ENCODE measurements at places on chromosomes 1 and 21.

DNA sequence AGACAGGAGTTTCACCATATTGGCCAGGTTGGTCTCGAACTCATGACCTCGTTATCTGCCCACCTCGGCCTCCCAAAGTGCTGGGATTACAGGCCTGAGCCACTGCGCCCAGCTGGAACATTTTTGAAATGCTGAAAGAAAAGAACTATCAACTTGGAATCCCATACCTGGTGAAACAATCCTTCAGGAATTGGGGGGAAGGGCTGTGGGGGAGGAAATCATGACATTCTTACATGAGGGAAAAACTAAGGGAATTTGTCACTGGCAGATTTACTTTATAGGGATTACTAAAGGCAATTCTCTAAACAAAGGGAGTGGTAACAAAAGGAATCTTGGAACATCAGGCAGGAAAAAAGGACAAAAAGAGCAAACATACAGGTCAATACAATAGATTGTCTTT, 25.8 kb downstream of the NDUFS5 start:
- DNase-seq: no peak

DNA sequence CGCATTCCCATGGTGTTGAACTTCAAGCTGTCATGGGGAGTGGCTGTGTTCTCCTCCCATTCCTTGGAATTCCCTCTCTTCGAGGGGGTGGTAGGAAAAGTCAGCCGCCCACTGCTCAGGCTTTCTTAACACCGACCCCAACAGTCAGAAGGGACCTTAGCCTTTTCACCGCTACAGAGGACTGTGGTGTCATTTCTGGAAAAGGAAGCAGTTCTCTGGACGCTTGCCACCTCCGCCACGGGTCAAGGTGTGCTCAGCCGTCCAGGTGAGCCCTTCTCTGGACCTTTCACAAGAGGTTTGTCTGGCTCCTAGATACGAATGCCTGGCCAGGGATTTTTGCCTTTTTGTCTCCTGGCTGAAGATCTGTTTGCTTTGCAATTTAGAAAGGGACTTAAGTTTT, 31.8 kb downstream of the CLIC6 start:
- DNase-seq: no peak

DNA sequence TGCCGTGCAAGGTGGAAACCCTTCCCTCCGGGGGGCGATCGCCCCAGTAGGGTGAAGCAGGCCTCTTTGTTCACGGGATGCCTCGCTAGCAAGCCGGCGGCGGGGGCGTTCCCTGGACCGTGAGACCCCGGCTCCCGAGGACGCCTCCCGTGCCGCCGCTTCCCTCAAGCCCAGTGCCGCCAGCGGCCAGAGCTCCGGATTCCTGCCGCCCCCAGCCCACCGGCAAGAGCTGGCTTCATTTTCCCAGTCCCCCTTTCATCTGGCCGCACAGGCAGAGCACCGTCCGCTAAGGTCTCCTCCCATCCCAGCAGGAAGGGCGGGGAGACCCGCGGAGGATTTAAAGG, 16.3 kb downstream of the IER5 start:
- DNase-seq: peak; percentile 46

GRCh38 chr1:15017120-15017519, 136.4 kb upstream of the TMEM51 start:
- no peak for DNase-seq

DNA sequence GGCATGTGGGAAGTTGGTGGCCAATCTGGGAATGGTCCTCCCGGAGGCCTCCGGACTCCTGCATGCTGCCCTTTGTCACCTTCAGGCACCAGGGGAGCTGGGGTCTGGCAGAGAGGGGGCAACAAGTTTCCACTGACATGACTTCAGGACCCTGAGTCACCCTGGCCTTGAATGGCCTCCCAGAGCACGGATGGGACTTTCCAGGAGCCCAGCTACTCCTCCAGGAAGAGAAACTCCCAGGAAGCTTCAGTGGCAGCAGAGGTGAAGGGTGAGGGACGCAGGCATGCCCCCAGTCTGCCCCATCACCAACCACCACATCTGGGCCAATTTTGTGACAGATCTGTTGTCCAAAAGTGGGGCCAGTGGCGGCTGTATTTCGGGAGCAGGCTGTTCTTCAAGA, 55.9 kb upstream of the WASF2 start:
- DNase-seq: no peak

- DNase-seq: no peak
Measured at GRCh38 chr1:179941454-179941853, 13.2 kb upstream of the CEP350 start.

DNA sequence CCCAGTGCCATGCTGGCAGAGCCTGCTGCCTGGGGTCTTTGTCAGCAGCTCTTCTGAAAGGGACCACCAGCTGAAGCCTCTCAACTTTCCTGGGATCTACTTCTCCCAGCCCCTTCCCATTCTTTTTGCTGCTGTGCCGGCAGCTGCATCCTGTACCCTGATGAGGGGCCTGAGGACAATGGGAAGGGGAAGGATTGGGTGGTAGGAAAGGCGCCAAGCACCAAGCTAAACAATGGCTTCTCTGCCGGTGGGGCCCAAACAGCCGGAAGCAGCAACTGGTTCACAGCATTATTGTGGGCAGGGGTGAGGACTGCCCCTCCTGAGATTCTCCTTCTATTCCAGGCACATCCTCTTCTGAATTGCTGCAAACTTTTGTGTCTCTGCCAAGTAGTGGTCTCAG, 5.0 kb upstream of the EFCAB14 start:
- DNase-seq: no peak

GRCh38 chr1:196063952-196064351, 544.3 kb downstream of the KCNT2 start:
- DNase-seq: no peak

DNA sequence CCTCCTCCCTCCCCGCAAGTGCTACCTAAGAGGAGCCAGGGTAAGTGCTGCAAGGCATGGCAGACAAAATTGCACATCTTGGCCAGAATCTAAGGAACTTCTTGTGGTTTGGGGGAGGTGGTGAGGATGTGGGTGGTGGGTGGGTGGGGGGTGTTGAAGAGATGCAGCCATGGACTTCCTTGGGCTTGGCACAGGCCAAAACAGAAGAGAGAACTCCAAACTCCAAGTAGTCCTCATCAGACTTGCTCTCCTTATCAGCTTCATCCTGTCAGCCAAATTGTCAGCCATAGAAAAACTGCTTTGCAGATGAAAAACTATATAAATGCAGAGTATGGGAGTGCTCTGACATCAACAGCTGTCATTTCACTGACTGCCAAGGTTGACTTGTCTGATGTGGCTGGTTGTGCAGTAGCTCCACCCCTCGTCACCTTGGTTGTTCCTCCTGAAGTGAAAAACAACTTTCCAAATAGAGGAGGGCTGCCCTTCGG, 7.1 kb downstream of the AMIGO1 start:
- peak; percentile 47 for DNase-seq

- DNase-seq: no peak
Measured at GRCh38 chr21:44596068-44596725, 3.9 kb upstream of the KRTAP10-6 start.

DNA sequence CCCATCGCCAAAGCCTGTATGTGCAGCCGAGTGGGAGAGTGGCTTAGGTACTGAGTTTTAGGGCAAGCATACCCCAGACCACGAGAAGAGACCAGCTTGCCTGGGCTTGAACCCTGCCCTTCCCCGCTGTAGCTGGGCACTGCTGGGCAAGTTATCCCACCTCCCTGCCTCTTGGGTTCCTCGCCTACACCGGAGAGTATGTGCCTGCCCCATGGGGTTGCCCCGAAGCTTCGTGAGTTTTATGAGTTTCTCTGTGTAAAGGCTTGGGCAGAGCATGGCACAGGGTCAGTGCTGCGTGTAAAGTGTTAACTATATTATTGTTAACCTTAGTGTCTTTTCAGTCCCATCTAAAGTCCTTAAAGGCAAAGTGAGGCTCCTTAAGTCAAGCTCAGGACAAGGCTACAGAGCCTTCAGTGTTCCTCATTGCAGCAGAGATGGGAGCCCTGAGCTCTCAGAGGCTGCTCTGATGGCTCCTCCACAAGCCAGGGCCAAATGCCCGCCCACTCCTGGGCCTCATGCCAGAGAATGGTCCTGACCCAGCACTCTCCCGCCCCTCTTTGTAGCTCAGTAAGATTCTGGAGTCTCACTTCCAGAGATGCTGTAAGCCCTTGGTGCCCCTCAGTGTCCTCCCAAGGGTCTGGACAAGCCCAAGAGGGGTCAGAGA, 37.0 kb upstream of the KCNA10 start:
- no peak for DNase-seq

DNA sequence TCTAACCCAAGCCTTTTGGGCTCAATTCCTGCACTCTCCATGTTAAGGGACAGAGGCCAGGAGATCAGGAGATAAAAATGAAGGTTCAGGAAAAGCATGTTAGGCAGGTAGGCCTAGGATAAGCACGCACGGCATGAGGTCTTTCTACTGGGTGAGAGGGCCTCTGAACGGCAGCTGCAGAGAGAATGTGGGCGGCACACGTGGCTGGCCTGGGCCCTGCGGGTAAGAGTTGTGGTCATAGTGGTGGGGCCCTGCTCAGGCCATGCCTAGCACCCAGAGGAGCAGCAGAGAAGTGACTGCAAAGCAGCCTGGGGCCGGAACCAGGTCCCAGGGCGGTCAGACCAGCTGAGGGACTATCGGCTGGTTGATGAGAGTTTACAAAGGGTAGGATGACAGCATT, 7.5 kb upstream of the FOXO6 start:
- DNase-seq: no peak

GRCh38 chr1:225999912-226000337, 782 bp upstream of the SDE2 start:
- no peak for DNase-seq

- DNase-seq: no peak
Measured at GRCh38 chr1:113325022-113325421, 65.3 kb upstream of the MAGI3 start.

- no peak for DNase-seq
Measured at GRCh38 chr1:33097762-33098161, 16.8 kb downstream of the AZIN2 start.

DNA sequence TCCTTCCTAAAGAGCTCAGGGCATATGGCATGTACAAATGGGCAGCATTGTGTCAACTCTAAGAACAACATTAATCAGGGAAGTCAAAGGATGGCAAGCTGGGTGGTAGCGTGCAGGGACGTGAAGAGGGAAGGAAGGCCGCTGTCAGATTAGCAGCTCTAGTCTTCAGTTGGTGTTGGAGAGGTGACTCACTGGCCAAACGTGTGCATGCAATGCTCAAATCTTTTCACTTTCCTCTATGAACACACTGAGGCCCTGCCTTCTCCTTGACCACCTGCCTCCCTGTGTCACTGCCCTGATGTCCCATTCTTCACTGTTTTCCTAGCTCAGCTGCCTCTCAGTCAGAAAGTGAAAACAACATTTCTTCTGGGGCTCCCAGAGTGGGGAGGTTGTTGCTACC, 5.9 kb upstream of the PIGR start:
- DNase-seq: no peak

DNA sequence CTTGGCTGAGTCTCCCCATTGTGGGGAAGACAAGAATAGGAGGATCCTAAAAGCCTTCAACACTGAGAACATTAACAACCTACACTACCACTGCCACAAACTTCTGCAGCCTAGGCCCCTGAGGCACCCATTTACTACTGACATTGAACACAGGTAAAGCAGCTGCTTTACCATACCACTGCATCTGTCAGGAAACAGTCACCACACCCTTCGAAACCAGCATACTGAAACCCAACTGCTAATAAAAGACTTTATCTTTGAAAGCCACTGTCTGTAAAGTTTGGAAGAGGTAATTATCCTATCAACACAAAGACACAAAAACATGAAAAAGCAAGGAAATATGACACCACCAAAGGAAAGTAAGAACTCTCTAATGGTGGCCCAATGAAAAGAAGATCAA, 7.4 kb downstream of the IFNAR1 start:
- DNase-seq: no peak

DNA sequence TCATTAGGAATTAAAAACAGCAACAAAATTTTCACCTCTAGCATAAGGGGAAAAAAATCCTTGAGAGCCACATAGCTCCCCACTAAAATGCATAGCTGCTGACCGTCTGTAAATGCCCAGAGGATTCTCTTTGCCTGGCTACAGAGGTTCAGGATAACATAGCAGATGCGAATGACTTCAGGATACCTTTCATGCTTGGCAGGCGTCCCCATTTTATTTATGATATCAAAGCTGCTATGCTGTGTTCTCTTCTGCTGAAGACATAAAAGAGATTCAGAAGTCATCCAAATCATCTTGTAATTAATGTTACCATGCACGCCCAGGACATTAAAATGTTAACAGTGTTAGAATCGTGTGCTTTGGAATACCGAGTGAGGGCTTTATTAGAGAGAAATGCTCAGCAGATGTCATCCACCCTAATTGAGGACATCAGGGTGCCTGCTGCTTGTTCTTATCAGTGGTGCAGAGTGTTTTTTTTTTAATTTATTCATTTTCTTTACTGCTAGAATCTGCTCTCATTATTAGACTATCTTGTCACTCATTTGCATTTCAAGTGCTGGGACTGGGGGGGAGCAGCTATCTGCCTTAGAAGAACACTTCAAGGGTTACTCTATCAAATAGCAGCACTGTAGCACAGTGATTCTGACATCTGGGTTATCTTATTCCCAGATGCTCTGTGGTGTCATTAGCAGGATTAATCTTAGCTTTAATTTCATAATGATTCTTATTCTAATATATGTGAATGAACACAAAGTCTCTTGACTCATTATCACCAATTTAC, 139.5 kb downstream of the ZNF326 start:
- no peak for DNase-seq

GRCh38 chr21:38416791-38417190, 81.5 kb downstream of the ERG start:
- DNase-seq: no peak
